ENCODE measurements at places on chromosomes 1 and 21.

DNA sequence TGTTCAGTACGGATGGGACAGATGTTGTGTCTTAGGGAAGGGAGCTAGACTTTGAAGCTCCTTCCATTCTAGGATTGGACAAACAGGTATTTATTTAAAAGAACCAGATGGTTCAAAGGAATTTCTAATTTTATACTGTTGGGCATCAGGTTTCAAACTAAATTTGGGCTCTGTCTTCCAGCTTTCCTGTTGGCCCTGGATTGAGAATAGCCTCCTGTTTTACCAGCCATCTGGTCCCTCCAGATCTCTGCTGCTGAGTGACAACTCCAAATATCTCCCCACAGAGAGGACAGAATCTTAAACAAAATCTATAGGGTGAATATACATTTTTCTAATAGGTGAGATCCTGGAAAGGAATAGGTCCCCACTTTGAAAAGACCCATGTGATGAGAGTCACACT, 52.5 kb upstream of the CNIH3 start:
- DNase-seq, result peak; percentile 81

DNA sequence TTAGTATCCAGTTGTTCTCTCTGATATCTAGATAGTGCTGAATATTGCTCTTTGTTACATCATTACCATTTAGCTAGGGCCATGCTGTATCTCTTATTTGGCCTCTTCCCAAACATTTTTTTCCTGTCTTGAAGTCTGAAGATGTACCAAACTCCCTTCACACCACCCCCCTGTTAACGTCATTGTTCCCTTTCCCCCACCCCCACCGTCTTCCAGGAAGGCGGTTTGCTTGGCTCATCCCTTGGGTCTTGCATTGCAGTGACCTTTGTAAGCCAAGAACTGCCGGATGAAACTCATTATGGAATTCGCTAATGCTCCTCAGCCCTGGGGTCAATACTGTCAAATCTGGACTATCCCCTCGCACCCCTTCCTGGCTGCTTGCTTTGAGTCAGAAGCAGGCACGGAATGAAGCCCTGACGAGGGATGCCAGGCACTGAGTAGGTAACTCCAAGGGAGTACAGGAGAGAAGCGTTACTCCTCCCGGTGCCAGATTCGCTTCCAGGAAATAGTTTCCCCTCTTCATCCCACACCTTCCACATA, 283.1 kb downstream of the TM2D1 start:
- DNase-seq, result no peak

GRCh38 chr1:41242342-41243078, 404 bp upstream of the SCMH1 start:
- DNase-seq, result peak; percentile 27

DNA sequence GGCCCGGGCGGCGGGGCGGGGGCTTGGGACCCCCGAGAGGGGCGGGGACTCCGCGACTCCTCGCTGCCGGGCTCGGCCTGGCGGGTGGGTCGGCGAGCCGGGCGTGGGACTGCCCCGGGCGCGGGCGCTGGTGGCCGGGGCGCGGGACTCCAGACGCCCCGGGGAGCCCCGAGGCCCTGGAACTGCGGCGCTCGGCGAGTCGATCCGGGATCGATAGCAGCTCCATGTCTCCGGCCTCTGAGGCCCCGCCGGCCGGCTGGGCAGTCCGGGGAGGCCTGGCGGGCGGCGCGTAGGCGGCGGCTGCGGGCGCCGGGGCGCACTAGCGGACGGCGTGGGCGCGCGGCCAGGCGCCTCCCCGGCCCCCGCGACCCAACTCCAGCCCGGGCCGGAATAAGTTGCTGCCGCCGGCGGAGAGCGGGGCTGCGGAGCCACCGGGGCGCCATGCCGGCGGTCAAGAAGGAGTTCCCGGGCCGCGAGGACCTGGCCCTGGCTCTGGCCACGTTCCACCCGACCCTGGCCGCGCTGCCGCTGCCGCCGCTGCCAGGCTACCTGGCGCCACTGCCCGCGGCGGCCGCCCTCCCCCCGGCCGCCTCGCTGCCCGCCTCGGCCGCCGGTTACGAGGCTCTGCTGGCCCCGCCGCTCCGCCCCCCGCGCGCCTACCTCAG, 400 bp downstream of the SAMD11 start:
- no peak for DNase-seq

DNA sequence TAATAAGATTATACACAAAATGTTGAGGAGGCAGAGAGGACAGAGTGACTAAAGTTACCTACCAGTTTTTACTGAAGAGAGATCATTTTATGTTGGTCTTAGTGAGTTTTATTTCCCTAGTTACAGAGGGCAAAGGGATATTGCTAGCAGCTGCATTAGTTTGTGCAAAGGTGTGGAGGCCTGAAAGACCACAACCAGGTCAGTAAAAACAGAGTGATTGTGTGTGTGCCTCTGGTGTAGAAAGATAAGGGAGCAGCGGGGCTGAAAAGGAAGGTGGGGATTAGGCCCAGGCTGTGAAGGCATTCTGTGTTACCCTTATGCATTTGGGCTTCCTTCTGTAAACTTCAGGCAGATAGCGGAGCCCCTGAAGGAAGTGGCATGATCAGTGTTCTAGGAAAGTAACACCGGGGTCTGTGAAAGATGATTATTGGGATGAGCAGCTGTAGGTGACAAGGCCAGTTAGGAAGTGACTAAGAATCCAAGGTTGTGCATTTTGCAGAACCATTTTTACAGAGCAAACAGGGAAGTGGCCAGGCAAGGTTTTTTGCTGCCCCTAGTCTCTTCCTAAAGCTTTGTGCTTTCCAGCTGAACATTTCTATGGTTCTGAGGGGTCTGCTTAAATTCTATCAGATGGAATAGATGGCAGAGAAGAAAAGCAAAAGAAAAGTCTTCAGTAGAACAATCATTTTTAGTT, 3.7 kb downstream of the GADD45A start:
- DNase-seq, result no peak

GRCh38 chr1:8024329-8024728, 1.8 kb downstream of the ERRFI1 start:
- no peak for DNase-seq

GRCh38 chr1:68225781-68226180, 6.5 kb downstream of the WLS start:
- DNase-seq, result no peak

DNA sequence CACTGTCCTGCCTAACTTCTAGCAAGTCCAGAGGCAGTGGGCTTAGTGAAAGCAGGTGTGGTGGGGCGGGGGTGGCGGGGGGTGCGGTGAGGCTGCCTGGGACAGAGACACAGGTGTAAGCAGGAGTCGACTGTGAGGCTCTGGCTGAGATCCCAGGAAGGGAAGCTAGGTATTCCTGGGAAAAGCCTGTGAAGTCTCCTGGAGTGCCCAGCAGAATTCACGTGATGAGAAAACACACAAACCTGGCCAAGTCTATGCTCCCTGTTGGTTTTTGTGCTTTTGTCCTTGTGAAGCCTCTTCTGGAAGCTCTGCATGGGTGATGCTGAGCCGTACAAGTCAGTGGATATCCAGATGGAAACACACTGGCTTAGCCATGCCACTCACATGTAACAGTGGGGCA, 5.3 kb downstream of the GALNT2 start:
- DNase-seq, result no peak

- DNase-seq, result peak; percentile 87
Measured at GRCh38 chr1:234772345-234773147, 162.6 kb upstream of the IRF2BP2 start.

DNA sequence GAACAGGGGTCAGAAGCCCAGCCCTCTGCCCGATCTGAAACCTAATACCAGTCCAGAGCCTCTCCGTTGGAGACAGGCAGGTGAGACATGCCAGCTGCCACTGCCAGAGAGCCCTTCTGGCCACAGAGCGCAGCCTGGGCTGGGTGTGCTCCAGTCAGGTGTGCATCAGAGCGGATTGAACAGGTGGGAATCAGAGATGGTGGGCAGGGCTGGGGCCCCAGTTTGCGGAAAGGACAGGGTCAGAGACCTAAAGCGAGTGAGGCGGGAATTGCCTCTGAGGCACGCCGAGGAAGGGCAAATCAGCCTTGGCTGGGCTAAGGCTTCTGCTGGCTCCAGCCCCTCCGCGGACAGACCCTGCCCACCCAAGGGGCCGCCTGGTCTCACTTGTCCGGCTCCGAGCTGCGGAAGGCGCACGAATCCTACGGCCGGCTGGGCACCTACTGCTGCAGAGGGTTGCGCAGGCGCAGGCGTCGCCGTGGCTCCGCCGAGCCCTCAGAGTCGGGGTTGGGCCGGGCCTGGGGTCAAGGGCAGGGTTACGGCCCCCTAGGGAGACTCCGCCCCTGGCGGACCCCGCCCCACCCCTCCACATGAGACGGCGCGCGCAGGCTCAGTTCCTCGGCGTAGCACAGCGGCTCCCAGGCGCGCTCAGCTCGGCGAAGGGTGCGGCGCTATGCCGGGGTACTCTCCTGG, 10.3 kb downstream of the CPLANE2 start:
- DNase-seq, result no peak

GRCh38 chr1:51473331-51474115, 45.5 kb downstream of the EPS15 start:
- DNase-seq, result no peak

- DNase-seq, result no peak
Measured at GRCh38 chr1:109138358-109138757, 24.4 kb downstream of the ELAPOR1 start.

- no peak for DNase-seq
Measured at GRCh38 chr1:66333466-66334199, 200.3 kb upstream of the SGIP1 start.

GRCh38 chr1:107782217-107782845, 182.6 kb downstream of the VAV3 start:
- DNase-seq, result peak; percentile 73

- no peak for DNase-seq
Measured at GRCh38 chr1:66403007-66403731, 130.8 kb upstream of the SGIP1 start.

DNA sequence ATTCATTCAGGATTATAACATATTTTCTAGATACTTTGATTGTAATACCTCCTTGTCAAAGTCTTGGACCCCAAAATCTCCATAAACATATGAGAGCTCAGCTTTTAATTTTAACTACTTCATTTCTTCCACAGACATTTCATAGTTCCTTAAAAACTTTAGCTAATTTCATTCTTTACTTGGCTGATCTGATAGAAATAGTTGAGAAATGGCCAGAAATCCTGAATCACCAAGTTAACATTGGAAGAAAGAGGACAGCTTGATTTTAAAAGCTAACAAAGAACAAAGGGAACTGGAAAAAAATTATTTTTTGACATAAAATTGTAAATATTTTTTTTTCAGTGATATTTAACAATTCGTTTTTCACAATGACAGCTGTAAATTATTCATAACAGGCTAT, 216.5 kb downstream of the NTNG1 start:
- DNase-seq, result no peak

GRCh38 chr1:17075470-17076255, 21.8 kb upstream of the SDHB start:
- no peak for DNase-seq

DNA sequence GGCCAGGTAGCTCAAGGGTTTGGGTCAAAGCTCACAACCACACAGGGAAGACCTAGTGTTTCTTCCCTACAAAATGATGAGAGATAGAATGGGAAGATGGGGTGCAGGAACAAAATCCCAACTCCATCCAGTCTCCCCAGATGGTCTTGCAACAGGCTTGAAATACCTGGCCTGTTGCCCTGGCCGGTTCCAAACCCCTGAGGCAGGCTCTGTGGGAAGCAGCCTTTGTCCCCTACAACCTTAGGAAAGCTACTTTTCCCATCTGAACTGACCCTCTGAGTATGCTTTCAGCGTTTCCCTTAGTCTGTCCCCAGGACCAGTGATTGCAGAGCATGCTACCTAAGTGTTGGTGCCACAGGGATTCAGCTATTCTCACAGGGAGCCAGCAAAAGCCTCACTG, 104.0 kb downstream of the GDAP2 start:
- DNase-seq, result no peak

DNA sequence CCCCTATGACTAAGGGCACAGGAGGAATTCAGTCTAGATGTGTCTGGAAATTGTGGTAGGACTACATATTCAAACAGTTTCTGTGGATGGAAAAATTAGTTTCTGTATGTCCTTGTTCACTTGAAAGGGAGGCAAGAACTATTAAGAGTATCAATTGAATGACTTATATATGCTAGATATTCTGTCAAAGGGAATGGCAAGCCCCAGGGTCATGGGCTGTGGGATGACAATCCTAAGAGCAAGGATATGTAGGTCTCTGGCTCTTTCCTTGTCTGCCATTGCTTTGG, 383.5 kb upstream of the B3GALT2 start:
- DNase-seq, result no peak
